ENCODE measurements at places on chromosomes 7 and 10. TPM values are rescaled to one million over a fixed set of nuclear protein-coding genes. Genes with fewer than 3 reads are reported as not detected.
A peak's percentile ranks its signal among the peaks of the same experiment; 100 is the strongest.

TCERG1L gene
- not detected for total RNA-seq

DNA sequence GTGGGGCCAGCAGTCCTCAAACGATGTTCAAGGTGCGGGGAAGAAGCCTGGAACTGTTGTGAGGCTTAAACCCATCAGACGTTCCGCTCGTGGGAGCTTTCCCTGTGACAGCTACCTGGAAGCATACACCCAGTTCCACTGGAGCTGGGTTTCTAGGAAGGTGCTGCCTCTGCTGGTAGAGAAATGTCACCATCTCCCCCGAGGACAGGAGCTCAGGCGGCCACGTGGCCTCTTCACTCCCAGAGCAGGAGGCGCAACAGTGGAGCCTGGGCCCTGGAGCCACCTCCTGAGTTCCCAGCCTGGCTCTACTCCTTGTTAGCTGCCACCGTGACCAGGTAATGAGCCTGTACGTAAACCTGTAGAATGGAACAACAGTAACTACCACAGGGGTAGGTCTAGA, 156.1 kb downstream of the ADARB2 start:
- no peak for DNase-seq

ZNF239 gene
- 1.3 TPM for total RNA-seq

- peak; percentile 74 for DNase-seq
These were observed 44.0 kb downstream of the CREB3L2 start for GRCh38 chr7:137957887-137958286.

DNA sequence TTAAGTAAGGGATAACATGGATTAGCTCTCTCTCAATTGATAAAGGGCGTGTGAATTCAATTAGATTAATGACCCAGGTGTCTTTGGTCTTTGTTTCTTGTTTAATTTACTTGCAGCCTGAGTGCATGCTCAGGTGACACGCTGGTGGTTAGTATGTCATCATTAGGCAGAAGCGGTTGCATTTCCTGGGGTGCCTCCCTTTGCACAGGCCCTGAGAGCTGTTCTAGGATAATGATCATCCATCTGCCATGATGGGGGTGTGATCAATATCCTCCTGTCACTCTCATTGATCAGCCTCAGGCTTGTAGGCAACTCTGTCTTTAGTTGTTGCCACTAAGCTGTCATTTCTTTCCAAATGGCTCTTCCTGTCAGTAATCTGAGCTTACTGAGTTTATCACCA, 99.6 kb upstream of the NPS start:
- no peak for DNase-seq

- no peak for DNase-seq
These were observed 65.6 kb downstream of the UNCX start for GRCh38 chr7:1298051-1298930.

GRCh38 chr7:76369018-76369417, 10.2 kb upstream of the YWHAG start:
- DNase-seq, result peak; percentile 18

- no peak for DNase-seq
These were observed 24.6 kb downstream of the DLD start for GRCh38 chr7:107915541-107915940.

DNA sequence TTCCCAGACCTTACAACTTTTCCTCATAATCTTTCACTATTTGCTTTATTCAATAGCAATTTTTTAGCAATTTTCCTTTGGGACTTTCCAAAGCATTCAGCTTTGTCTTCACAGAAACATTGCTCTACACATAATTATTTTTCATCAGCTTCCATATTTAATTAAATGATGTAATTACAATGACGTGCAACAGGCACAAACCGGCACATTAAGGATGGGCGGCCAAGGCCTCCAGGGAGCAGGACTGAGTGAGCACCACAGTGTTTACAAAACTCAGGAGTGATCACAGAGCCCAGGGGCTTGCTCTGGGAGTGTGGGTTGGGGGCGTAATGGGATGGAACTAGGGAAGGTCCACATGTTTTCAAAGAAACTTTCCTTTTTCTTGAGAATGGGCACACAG, 69.8 kb downstream of the MAD1L1 start:
- no peak for DNase-seq

DNA sequence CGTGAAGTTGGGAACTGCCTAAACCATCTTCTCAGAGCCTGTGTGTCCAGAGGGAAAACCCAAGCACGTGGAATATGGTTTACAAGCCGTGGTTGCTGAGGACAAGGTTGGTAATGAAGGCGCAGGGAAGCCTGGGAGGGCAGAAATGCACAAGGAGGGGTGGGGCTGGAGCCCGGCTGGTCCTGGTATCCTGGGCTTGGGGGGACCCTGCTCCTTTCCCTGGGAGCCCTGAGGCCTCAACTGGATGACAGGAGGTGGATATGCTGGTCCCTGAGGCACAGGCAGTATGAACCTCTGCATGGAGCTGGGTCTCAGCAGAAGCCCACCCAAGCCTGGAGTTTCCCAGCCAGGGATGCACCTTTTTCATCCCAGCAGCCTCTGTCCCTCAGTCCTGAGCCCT, 80.3 kb upstream of the RET start:
- DNase-seq, result no peak

- DNase-seq, result no peak
These were observed 236.1 kb downstream of the ELMO1 start for GRCh38 chr7:37212556-37212955.

MYO3A gene
- not detected for total RNA-seq

DNA sequence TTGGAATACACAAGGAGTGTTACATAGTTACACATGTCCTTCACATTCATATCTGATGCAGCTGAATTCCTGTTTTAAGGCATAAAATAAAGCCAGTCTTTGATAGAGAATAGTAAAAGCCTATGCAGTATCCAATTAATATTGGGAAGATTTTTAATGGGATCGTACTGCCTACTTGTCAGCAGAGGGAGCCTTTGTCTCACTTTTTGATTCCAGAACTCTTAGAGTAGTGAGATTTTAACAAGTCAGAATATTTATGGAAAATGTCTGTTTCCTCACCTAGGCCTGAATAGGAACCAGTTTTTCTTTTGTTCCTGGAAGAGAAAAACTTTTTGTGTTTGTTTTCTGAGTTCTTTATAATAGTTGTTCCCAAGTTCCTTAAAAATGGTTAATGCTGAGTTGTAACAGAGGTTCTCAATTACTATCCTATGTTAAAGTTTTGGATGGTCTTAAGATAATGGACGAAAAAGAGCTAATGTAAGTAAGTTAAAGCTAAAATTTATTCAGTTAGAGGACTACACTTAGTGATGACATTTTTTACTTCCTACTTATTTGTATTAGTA, 114.0 kb downstream of the BBS9 start:
- peak; percentile 56 for DNase-seq

HOXA6 gene
- 3.7 TPM for total RNA-seq

GRCh38 chr7:111765751-111766643, 203.7 kb upstream of the IMMP2L start:
- DNase-seq, result no peak

TMEM72 gene
- total RNA-seq, result 2.2 TPM

OR2A7 gene
- total RNA-seq, result 0.07 TPM

- DNase-seq, result no peak
These were observed 41.3 kb upstream of the HPSE2 start for GRCh38 chr10:99276848-99277486.

DNA sequence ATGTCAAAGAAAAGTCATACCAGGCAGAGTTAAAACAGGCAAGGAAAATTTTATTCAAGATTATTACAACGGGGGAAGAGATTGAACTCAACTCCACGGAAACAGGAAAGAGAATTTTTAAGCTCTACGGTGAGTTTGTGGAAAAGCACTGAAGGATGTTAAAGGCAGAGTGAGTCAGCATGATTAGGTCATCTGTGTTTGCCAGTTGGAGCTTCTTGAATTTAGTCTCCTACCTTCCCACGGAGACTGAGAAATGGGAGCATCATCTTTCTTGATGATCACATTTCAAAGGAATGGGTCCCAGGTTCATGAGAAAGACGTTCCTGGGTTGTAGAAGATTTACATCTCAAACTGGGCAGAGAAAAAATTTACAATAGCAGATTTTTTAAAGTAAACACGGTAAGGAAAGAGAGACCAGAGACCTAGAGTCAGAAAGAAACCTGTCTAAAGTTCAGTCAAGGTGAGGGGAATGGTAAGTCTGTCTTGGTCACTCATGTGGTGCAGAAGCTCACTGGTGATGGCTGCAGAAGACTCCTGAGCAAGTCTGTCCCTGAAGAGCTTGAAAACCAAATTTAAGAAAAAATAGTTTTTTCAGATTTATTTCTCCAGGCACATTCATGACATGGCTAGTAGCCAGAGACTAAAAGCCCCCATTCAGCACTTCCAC, 516.9 kb upstream of the LRRN3 start:
- DNase-seq, result peak; percentile 39

GRCh38 chr10:89887830-89888229, 186.4 kb downstream of the KIF20B start:
- DNase-seq, result no peak

TRUB1 gene
- 35.5 TPM for total RNA-seq
